ENCODE measurements at places on chromosomes 7 and 10.

DNA sequence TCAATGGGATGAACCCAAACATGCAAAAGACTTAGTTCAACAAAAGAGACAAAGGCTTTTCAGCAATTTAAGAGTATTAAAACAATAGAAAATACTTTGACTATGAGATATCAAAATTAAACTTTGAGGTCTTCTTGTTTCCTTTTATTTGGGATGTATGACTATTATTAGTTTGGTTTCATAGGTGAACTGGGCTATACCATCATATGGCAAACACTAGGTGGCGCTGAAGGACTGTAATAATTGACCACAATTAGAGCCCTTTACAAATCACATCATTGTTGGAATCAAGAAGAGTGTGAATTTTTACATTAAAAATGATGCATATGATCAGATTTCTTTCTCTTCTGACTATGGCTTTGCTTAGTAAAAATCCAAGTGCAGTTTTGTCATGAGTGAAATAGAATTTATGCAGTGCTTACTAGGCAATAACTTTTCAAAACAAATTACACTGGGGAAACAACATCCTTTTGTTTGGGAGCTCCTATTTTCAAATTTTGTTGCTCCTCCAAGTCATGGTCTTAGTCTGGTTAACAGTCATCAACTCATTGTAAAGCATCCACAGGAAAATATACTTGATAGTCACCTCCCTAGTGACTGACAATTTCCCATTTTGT lies 14.7 kb upstream of the NXPH1 start:
- no peak for DNase-seq

GRCh38 chr10:110863361-110863760 lies 8.4 kb upstream of the PDCD4 start:
- peak; percentile 37 for DNase-seq

DNA sequence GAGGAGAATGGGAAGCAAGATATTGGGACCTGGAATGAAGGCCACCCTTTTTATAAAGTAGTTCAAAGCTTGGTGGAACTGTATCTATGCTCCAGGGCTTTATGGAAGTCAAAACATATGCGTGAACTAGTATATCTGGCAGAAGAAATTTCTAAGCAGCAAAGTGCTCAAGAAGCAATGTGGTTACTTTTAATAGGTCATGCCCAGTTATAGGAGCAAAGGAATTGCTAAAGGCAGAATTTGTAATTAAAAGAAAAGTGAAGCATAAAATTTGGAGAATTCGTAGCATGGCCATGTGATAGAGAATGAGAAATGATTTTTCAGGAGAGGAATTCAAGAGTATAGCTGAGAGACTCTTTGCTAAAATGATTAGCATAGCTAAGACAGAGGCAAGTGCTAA lies 1110.4 kb downstream of the XPNPEP1 start:
- DNase-seq = no peak

- DNase-seq = peak; percentile 21
These were observed 118.7 kb downstream of the RALA start for GRCh38 chr7:39741942-39742623.

- DNase-seq = no peak
These were observed 3.2 kb downstream of the MAFK start for GRCh38 chr7:1533547-1534329.

All from GF-D8 (cell line).